Mesothelial cell of epicardium (in vitro differentiated cells): ENCODE measurements at places on chromosomes 1 and 21. TPM values are rescaled to one million over a fixed set of nuclear protein-coding genes. Genes with fewer than 3 reads are reported as not detected.

DNA sequence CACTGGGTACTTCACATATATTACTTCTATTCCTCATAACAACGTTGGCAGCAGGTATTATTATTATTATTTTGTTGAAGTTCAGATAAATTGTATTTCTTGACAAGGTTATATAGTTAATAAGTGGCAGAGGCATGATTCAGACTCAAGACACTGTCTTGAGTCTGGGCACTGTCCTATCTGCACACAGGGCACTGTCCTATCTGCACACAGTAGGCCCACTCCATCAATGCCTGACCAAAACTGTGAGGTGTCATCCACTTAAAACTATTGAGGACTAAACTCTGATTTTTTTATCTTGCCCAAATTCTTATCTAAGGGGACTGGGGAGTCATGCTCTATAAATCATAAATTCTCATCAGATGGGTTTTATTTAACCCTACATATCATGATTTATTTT, 23.8 kb upstream of the IER5 start:
- no peak for DNase-seq

GRCh38 chr1:31013187-31013864, 52.2 kb downstream of the PUM1 start:
- DNase-seq = no peak

DNA sequence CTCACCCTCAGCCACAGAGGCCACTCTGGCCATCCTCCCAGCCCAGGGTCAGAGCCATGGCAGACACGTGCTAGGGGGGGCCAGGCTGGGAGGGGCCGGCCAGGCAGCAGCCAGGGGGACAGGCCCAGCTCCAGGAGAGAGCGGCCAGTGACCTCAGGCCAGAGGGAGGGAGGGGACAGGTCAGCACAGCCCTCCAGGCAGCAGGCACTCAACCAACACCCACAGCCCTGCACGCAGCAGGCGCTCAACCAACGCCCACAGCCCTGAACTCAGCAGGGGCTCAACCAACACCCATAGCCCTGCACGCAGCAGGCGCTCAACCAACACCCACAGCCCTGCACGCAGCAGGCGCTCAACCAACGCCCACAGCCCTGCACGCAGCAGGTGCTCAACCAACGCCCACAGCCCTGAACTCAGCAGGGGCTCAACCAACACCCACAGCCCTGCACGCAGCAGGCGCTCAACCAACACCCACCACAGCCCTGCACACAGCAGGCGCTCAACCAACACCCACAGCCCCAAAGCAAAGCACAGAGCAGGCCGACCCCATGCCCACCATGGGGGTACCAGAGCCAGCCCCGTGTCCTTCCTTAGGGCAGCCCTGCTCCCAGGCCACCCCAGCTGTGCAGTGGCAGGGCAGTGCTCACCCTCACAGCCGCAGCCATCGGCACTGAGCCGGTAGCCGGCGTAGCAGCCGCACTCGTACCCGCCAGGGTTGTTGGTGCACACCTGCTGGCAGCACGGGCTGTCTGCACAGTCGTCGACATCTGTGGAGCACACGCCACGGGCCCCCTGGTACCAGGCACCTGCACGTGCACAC, 55.9 kb downstream of the ARHGEF16 start:
- no peak for DNase-seq

GRCh38 chr1:7534061-7534825, 236.9 kb upstream of the VAMP3 start:
- no peak for DNase-seq

Gene BATF3
- 0.84 to 1.0 TPM (median 1.0 TPM) in 3 replicates for total RNA-seq

Gene OR2AK2
- total RNA-seq = not detected in 3 replicates

- no peak for DNase-seq
Observed at GRCh38 chr1:109309347-109309746, 2.5 kb upstream of the MYBPHL start.

Gene SF3B4
- 68.7 to 72.8 TPM (median 69.2 TPM) in 3 replicates for total RNA-seq

DNA sequence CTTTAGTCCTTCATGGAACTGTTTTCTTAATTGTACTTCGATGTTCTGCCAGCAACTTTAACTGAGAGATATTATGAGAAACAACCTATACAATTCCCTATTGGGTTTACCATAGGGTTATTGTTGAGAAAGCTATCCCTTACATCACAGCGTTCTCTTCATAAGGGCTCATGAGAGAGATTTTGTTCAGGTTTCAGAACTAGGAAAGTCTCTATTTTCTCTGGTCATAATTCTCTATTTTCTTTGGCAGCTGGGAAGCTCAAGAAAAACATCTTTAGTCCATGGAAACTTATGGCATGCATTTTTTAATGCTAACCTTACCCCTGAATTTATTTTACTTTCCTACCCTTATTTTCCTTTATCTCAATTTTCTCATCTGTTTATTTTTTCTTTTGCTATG, 38.2 kb downstream of the NMNAT2 start:
- DNase-seq = no peak

DNA sequence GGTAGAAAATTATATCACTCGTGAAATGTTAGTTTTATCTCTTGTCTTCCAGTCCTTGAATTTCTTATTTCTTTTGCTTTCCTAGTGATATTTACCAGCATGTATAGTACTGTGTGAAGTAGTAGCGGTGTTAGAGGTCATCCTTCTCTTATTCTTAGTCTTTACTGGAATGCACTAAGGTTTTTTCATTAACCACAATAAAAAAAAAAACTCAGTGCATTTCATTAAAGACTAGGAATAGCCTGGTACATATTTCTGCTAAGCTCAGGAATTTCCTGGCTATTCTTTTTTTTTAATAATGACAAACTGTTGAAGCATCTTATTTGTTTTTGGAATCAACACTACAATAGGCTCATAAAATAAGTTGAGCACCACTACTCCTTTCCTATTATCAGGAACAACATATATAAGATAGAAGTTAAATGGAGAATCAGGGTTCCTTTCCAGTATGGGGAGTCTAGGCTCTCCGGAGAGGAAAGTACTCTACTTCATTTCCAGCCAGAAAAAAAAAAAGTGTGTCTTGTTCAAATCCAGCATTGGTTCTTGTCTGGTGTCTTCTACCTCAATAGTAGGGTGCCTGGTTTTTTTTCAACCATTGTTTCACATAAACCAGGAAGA, 60.0 kb downstream of the TNFSF18 start:
- DNase-seq = no peak

DNA sequence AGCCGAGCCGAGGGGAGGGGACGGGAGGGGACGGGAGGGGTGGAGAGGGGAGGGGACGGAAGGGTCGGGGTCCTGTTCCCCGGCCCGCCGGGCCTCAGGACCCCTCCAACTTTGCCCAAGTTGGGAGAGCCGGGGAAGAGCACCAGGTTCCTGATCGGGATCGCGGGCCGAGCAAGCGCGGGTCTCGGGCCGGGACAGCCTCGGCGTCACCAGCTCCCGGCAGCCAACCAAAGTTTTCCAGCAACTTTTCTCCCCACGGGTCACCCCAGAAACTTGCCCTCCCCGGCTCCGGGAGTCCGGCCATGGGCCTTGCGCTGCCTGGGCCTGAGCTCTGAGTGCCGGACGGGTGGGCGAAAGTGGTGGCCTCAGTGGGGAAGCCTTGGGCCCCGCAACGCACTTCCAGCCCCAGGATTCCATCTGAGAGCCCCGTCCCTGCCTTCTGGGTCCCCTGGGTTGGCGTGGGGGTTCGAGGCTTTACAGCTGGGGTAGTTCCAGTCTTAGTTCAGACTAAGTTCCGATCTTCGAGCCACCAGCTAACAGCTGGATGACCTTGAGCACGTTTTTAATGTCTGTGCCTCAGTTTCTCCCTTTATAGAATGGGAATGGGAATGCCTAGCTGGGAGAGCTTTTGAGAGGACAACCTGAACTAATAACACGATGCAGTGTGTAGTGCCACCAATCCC, 458 bp downstream of the ZC3H12A start:
- no peak for DNase-seq

DNA sequence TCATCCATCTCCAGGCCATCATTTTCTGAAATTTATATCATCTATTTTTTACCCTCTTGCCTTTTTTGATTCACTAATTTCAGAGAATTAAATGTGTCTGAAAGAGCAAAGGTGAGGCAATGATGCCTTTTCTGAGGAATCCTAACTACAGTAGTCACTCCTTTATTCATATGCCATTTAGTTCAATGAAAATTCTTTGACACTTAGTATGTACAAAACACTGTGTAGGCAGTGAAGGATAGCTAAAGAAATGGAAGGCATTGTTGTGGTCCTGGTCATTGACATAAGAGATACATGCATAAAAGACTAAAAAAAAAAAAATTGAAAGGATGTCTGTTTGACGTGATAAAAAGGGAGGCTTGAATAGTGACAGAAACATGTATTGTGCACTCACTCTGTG, 171.9 kb upstream of the BEND5 start:
- DNase-seq = no peak

Gene USH2A
- total RNA-seq = 0.02 to 0.05 TPM (median 0.04 TPM) in 3 replicates

DNA sequence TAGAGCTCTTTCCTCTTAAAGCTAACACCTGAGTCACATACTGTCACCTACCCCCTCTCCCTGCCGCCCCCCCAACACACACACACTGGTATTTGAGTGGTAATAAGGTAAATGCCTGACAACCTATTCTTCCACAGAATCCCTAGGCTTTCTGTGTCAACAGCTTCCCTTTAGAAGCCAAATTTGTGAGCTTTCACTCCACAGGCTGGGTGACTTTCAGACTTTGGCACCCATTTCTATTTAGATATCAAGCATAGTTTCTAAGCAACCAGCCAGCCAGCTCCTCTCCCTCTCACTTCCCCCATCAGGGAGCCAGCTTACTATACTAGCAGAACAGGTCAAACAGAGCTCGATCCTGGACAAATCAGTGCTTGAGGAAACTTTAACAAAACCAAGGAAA, 3.2 kb upstream of the C1orf74 start:
- no peak for DNase-seq

Gene BARHL2
- not detected in 3 replicates for total RNA-seq

- DNase-seq = no peak
Observed at GRCh38 chr1:18959591-18959990, 3.1 kb upstream of the IFFO2 start.
